ENCODE measurements at places on chromosomes 3 and 15. TPM values are rescaled to one million over a fixed set of nuclear protein-coding genes. Genes with fewer than 3 reads are reported as not detected.

DNA sequence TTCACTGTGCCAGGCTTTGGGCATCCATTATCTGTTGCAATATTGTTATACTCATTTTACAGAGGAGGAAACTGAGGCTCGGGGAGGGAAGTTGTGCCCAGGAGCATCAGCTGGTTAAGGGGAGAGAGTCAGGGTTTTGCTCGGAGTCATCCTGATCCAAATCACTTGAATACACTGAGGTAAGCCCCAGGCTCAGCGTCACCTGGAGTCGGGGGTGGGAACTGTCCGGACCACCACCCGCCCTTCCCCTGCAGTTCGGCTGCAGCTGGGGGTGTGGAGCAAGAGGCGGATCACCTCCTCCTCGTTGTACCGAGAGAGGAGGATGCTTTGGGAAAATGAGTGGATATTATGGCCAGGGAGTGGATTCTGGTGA lies 646 bp downstream of the HRH1 start:
- no peak for DNase-seq

GRCh38 chr15:33903661-33904060 lies 64.6 kb upstream of the CHRM5 start:
- no peak for DNase-seq

Gene MAPKAPK3
- total RNA-seq: 263 TPM

DNA sequence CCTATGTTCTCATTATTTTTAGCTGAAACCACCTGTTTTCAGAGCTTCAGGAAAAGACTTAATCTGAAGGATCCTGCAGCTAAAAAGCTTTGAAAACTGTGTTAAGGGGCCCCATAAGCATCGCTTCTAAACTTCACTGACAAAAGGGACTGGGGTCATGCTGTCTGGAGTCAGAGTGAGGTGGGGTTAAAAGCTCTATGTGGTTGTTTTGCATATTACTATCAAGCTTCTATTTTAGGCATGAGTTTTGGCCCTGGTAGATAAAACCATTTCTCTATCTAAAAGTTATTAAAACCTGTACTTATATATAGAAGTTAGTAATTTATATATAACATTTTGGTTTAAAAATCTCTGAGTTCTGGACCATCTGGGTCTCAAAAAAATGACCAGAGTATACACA lies 45.5 kb downstream of the GPR160 start:
- DNase-seq: no peak

- DNase-seq: no peak
Measured at GRCh38 chr3:140277886-140278285, 342.9 kb downstream of the CLSTN2 start.

Gene IMP3
- 199 TPM for total RNA-seq

- no peak for DNase-seq
Measured at GRCh38 chr3:131812433-131812832, 222.4 kb downstream of the CPNE4 start.

- no peak for DNase-seq
Measured at GRCh38 chr3:171831936-171832335, 11.2 kb upstream of the TMEM212 start.

Gene PPP1R14D
- total RNA-seq: not detected

DNA sequence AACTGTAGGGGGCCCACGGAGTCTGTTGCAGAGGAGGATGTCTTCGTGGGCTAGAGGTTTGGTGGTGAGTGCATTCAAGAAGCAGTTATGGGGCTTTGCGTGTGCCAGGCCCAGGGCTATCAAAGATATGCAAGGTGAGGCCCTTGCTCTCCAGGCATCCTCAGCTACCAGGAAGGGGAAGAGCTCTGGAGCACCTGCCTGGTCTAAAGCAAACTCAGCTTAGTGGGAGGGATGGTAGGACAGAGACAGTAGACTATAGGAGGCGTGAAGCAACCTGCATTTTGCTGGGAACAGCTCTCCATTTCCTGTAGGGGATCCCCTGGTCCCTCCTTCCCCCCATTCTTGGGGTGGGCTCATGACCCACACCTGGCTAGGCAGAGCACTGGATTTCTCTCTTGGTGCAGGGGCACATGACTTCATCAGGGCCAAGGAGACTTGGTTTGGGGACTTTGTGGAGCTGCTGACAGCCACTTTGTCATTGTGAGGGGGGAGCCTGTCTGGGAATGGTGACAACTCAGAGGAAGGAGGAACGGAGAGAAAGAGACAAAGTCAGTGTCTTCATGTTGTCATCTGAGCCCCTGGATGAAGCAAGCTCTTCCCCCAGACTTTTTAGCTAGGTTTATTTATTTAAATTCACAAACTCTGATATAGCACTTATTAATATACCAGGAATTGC lies 8.6 kb upstream of the EEFSEC start:
- no peak for DNase-seq

DNA sequence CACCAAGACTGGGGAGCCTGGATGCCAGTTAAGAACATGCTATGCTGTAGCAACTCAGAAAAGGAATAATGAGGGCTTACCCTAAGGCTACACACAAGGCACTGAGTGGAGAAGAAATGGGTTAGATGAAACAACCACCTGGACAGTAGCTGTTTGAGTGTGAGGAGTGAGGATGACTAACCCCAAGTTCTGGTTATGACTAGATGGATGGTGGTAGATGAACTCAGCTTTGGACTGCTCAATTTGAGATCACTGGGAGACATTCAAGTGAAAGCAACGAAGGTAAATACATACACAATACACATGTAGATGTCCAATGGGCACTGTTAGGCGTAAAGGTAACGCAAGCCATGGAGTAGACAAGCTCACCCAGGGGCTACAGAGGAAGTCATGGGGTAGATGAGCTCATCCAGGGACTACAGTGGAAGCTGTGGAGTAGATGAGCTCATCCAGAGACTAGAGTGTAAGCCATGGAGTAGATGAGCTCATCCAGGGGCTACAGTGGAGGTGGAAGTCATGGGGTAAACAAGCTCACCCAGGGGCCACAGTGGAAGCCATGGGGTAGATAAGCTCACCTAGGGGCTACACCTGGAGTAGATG lies 98.3 kb downstream of the ANO10 start:
- DNase-seq: no peak

GRCh38 chr15:68372291-68372811 lies 59.6 kb downstream of the ITGA11 start:
- no peak for DNase-seq

All from hematopoietic multipotent progenitor cell (in vitro differentiated cells).